ENCODE measurements at places on chromosomes 2 and 18. TPM values are rescaled to one million over a fixed set of nuclear protein-coding genes. Genes with fewer than 3 reads are reported as not detected.

Gene NPAS2
- total RNA-seq = 21.3 TPM

Gene B4GALT6
- 0.98 TPM for total RNA-seq

DNA sequence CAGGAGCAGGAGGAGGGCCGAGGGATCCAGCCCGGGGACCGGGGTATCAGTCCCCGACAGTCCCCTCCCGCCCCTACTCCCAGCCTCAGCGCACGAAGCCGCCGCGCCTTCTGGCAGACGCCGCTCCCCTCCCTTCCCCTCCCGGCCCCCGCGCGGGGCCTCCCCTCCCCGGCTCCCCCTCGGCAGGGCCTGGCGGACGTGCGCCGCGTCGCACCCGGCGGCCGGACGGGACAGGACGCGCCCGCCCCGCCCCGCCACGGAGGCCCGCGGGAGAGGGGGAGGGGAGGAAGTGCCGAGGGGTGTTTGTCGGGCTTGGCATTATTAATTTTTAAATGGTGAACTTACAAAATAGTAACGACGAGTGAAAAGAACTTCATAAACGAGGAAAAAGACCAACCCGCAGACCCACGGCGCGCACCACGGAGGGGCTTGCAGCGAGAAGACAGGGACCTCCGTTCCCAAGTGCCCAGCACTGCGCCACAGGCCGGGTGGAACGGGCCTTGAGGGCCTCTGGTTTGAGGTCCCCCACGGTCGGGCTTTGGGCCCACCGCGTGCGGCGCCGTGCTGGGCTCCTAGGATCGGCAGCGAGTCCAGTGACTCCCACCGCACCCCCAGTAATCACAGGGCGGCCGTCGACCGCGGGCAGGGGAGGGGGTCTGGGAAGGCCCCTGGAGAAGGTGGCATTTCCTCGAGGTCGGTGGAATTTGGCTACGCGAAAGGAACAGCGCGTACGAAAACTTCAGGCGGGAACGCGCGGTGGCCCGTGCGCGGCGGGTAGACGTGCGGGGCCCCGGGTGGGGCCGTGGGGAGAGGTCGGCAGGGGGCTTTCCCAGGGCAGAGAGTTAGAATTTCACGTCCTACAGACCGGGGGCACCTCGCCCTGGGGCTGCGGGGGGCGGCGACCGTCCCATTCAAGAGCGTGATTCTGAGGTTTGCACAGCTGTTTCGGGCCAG, 954 bp upstream of the CTDSP1 start:
- peaks cover 40% of the 10 kb centered on the region for H3K4me1 ChIP-seq
- peak overlapping the region; percentile 98 for H3K4me3 ChIP-seq
- no peaks in the 10 kb centered on the region for H3K27me3 ChIP-seq
- H3K27ac ChIP-seq = peak overlapping the region; percentile 98

Gene UGT1A3
- total RNA-seq = not detected

GRCh38 chr2:235170016-235170415, 218.2 kb downstream of the SH3BP4 start:
- no peak overlapping the region for H3K27ac ChIP-seq
- no peaks in the 10 kb centered on the region for H3K27me3 ChIP-seq

GRCh38 chr18:38421872-38422615, 856.4 kb upstream of the CELF4 start:
- H3K36me3 ChIP-seq = no peaks in the 10 kb centered on the region
- H3K27me3 ChIP-seq = no peaks in the 10 kb centered on the region
- H3K4me3 ChIP-seq = no peak overlapping the region
- H3K4me1 ChIP-seq = no peaks in the 10 kb centered on the region

Gene TMEFF2
- total RNA-seq = not detected

Gene PRKAG3
- total RNA-seq = not detected

Gene OSBPL6
- total RNA-seq = 1.4 TPM

All from tibial nerve (tissue), 4 donors.